Activated T-helper 2 cell treated with anti-CD3 and anti-CD28 coated beads, Interferon-gamma antibody, Interleukin-2, Interleukin-4, amounts not matched to agents 10 μg/mL and 5 μg/mL and 100 μg/mL, durations not matched to agents 14 hours and 24 hours and 36 hours (primary cell): ENCODE measurements at places on chromosomes 12 and 14. TPM values are rescaled to one million over a fixed set of nuclear protein-coding genes. Genes with fewer than 3 reads are reported as not detected.
A peak's percentile ranks its signal among the peaks of the same experiment; 100 is the strongest.

DNA sequence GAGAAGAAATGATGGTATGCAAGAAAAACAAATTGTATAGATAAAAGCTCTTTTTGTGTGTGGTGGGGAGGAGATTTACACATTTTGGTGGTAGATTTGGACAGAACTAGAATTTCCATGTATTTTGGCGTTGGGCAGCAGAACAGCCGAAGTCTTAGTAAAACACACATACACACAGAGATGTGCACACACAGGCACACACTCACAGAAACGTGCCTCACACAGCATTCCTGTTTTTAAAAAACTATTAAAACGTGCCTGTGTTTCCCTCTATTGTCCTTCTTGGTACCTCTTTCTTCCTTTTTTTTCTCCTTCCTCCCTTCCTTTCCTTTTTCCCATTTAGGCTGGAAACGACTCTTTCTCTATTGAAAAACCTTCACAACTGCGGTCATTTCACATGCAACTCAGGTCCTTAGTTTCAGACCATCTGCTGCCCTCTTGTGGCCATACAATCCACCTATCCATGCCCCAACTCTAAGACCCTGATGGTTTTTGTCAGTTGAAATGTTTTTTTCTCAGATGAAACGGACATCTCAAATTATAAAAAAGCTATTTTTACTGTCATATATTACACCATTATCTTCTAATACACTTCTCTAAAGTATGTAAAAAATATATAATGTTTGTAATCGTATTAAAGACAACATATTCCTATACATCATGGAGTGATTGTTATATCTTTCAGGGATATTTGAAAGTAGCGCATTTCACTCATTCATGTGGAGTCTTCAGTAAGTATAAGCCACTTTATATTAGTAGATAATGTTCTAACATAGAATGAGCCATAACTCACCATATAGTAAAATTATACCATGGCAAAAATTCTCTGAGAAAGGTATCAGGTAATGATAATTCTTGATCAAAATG, 386.7 kb upstream of the NOVA1 start:
- no peaks in the 10 kb centered on the region for H3K27me3 ChIP-seq
- DNase-seq: no peak
- no peaks in the 10 kb centered on the region for H3K4me1 ChIP-seq
- no peaks in the 10 kb centered on the region for H3K36me3 ChIP-seq

DNA sequence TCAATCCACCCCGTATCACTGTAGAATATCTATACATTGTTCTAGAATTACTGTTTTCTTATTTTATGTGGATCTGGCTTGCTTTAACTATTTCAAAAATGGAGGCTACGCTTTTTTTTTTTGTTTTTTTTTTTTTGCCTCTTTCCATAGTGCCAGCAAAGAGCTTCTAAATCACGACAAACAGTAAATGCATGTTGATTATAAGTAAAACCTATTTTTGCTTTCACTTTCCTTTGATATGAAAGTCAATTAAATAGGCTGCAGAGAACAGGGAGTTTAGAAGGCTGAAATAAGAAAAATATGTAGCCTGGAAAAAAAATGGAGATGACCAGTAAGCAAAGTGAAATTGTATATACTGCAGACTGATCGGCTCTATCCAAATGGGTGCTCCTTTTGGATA, 112.3 kb upstream of the AMIGO2 start:
- H3K27me3 ChIP-seq: no peaks in the 10 kb centered on the region
- H3K4me1 ChIP-seq: peaks cover 68% of the 10 kb centered on the region
- peaks cover 51% of the 10 kb centered on the region for H3K36me3 ChIP-seq
- H3K4me3 ChIP-seq: peak overlapping the region; percentile 55
- no peak for DNase-seq

- H3K27ac ChIP-seq: no peak overlapping the region
- DNase-seq: no peak
- no peaks in the 10 kb centered on the region for H3K36me3 ChIP-seq
- no peak overlapping the region for H3K4me3 ChIP-seq
- H3K4me1 ChIP-seq: no peaks in the 10 kb centered on the region
- no peaks in the 10 kb centered on the region for H3K27me3 ChIP-seq
These were observed 330.5 kb downstream of the PAWR start for GRCh38 chr12:79360286-79360685.

DNA sequence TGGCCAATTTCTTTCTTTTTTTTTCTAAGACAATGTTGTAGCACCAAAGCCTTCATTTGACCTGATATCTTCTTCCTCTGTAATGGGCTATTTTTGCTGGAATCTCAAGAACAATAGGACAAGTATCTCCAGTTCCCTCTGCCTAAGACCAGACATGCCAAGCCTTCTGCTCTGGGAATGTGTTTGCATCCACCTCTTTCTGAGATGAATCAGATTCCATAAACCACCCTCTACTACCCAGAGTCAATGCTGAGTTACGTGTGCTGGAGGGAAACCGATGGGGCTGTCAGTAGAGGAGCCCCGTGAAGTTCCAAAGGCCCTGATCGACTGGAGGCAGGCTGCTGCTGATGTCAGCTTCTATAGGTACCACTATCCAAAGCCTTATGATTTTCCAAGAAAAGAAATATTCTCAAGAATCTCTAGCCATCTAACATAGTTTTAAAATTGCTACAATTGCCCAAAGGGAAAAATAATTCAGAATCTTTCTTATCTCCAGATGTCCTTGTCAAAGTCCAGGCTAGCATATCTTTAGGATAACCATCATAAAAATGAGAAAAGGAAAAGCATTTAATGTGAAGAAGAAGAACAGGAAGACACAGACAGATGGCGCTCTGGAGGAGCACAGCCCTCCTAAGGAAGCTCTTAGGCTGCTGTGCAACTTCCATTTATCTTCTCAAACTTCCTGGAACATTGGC, 101.9 kb downstream of the SLC8A3 start:
- no peak overlapping the region for H3K27ac ChIP-seq
- peaks cover 4% of the 10 kb centered on the region for H3K27me3 ChIP-seq
- no peak for DNase-seq
- no peaks in the 10 kb centered on the region for H3K36me3 ChIP-seq

TAS2R13 gene
- 0.74 and 0.84 TPM in 2 replicates for total RNA-seq

DNA sequence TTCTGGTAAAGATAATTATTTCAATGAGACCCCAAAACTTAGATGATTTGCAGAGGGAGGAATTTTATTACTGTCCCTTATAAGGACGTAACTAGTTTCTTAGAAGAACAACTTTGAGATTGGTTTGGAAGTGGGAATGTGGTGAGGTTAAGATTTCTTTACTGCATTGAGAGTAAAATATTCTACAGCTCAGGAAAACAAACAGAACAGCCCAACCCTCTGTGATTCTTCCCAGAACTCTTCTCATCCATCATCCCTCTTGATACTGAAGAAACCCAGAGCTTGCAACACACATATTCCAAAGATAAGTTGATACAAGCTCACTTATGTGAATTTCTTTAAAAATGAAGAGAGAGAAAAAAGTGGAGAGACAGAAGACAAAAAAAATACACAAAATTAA, 234.2 kb downstream of the CRADD start:
- H3K4me1 ChIP-seq: peaks cover 3% of the 10 kb centered on the region
- peaks cover 3% of the 10 kb centered on the region for H3K27me3 ChIP-seq
- DNase-seq: no peak
- no peak overlapping the region for H3K4me3 ChIP-seq
- no peaks in the 10 kb centered on the region for H3K36me3 ChIP-seq

GRCh38 chr14:62103464-62103863, 341.2 kb downstream of the SNAPC1 start:
- no peaks in the 10 kb centered on the region for H3K36me3 ChIP-seq
- H3K4me1 ChIP-seq: peaks cover 3% of the 10 kb centered on the region
- H3K27me3 ChIP-seq: peaks cover 17% of the 10 kb centered on the region
- no peak for DNase-seq

DNA sequence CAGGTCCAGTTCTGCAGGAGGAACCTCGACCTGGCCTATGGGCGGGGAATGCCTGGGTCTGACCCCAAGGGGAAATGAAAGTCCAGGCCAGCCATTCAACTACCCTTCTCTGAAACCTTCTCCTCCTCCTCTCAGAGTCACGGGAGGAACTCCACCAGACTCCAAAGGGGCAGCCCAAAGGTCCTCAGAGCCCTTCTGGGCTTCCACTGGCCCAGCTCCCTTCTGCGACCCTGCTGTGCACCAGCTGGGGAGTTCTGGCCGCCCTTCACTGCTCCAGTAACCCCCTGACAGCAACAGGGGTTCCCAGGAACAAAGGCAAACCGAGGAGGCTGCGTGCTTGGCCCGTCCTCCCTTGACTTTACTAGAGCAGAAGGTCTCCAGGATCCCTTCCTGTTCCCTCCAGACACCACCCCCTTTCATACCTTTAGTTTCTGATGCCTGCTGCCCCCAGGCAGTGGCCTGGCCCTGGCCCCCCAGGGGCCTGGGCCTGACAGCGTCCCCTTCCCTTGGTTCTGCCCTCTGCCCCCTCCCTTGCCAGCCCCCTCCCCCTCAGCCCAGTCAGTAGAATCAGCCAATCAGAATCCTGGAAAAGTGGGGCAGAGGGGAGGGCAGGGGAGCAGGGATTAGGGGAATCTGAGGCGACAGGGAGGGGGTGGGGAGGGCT, 850 bp upstream of the ZNF385A start:
- no peaks in the 10 kb centered on the region for H3K36me3 ChIP-seq
- no peaks in the 10 kb centered on the region for H3K27me3 ChIP-seq
- H3K27ac ChIP-seq: no peak overlapping the region
- peaks cover 11% of the 10 kb centered on the region for H3K4me1 ChIP-seq
- no peak for DNase-seq

- H3K4me3 ChIP-seq: no peak overlapping the region
- peaks cover 7% of the 10 kb centered on the region for H3K4me1 ChIP-seq
- DNase-seq: no peak
- H3K36me3 ChIP-seq: no peaks in the 10 kb centered on the region
- H3K27ac ChIP-seq: no peak overlapping the region
These were observed 202.0 kb downstream of the PPM1H start for GRCh38 chr12:62732861-62733427.

GRCh38 chr12:127237151-127237550, 1029.8 kb upstream of the TMEM132C start:
- DNase-seq: no peak
- no peak overlapping the region for H3K27ac ChIP-seq
- no peaks in the 10 kb centered on the region for H3K27me3 ChIP-seq
- H3K4me1 ChIP-seq: no peaks in the 10 kb centered on the region

DNA sequence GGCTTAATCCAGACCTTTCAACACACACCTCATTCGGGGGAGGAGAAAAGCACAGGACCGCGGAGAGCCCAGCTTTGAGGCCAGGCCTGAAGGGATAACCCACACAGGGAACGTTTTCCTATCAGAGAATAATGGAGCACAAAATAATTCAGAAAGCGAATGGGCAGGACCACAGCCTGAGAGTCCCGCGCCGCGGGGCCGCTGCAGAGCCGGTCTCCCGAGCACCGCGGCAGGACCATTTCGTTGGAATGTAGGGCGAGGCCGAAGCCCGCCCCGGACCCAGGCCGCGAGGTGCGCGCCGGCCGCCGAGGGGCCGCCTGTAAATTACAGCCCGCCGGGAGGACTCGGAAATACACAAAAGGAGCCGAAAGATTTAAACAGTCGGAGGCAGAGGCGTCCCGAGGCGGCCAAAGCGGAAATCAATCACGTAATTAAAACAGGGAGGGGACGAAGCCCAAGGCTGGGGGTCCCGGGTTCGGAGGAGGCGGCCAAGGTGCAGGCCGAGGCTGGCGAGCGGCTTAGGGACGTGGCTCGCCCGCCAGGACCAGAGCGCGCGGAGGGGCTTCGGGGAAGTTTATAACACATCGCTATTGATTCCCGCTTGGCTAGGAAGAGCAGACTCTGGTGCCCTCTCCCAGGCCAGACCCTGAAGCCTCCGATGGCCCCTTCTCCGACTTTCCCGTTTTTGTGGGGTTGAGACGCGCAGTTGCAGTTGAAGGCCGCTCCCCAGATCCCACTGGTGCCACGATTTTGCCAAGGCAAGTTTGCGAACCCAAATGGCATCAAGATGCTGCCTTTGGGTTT, 6.3 kb upstream of the HOXC4 start:
- H3K4me1 ChIP-seq: peaks cover 9% of the 10 kb centered on the region
- H3K4me3 ChIP-seq: no peak overlapping the region
- H3K27ac ChIP-seq: no peak overlapping the region
- H3K27me3 ChIP-seq: peaks cover 94% of the 10 kb centered on the region
- no peak for DNase-seq

AMN gene
- total RNA-seq: 0.44 and 0.55 TPM in 2 replicates

PDE3A gene
- total RNA-seq: 0.07 and 0.14 TPM in 2 replicates

DNA sequence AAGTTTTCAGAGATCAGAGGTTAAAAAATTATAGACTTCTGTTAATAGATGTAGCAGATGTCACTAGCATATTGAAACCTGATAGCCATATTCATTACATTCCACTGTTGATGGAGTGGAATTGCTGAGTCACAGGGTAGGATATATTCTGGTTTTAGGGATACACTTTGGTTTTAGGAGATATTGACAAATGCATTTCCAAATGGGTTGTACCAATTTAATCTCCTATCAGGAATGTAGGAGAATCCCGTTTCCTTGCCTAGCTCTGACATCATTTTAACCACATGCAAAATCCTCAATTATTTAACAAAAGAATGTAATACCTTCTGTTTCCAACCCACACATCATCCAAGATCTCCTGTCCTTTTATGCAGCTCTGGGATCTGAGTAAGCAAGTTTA, 30.7 kb upstream of the ESR2 start:
- peaks cover 27% of the 10 kb centered on the region for H3K27me3 ChIP-seq
- DNase-seq: no peak
- no peak overlapping the region for H3K4me3 ChIP-seq
- no peak overlapping the region for H3K27ac ChIP-seq
- peaks cover 2% of the 10 kb centered on the region for H3K4me1 ChIP-seq

- peaks cover 83% of the 10 kb centered on the region for H3K4me1 ChIP-seq
- peak overlapping the region; percentile 80 for H3K4me3 ChIP-seq
- H3K27me3 ChIP-seq: no peaks in the 10 kb centered on the region
- DNase-seq: no peak
- peak overlapping the region; percentile 69 for H3K27ac ChIP-seq
These were observed 56.7 kb downstream of the BCL11B start for GRCh38 chr14:99215277-99215676.

- no peak overlapping the region for H3K4me3 ChIP-seq
- H3K4me1 ChIP-seq: peaks cover 10% of the 10 kb centered on the region
- no peak overlapping the region for H3K27ac ChIP-seq
- peaks cover 21% of the 10 kb centered on the region for H3K36me3 ChIP-seq
- H3K27me3 ChIP-seq: no peaks in the 10 kb centered on the region
These were observed 21.8 kb upstream of the GXYLT1 start for GRCh38 chr12:42166501-42166900.

JPH4 gene
- 0.09 TPM in 2 replicates for total RNA-seq
